ENCODE measurements at places on chromosomes 12 and 14.

GRCh38 chr12:46390881-46391280 is 18.3 kb upstream of the SLC38A2 start:
- no peak for DNase-seq

GRCh38 chr12:52873832-52874572 is 25.2 kb upstream of the KRT78 start:
- no peak for DNase-seq

DNA sequence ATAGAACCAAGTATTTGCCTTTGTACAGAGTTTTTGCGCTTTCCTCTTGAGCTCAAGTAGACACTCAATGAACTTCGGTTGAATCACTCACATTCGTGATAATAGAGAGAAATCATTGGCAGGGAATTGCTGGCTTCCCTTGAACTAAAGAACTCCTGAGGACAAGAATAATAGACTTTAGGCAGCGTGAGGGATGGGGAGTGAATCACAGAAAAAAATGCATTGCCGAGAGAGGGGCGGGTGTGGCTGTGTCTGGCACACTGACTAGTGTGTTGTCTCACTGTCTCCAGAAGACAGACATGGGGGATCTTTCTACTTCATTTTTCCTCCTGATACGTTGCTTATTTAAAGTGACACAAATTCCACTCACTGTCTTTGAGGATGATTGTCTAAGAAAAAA is 805.2 kb downstream of the BCL11B start:
- no peak for DNase-seq

- DNase-seq: no peak
These were observed 86.4 kb downstream of the CAPZA3 start for GRCh38 chr12:18824287-18824686.

GRCh38 chr12:54579258-54579657 is 9.2 kb downstream of the PPP1R1A start:
- DNase-seq: no peak

- no peak for DNase-seq
These were observed 24.3 kb downstream of the MAPK1IP1L start for GRCh38 chr14:55075628-55076175.

- peak; percentile 5 for DNase-seq
These were observed 43.6 kb upstream of the APPL2 start for GRCh38 chr12:105279460-105280056.

DNA sequence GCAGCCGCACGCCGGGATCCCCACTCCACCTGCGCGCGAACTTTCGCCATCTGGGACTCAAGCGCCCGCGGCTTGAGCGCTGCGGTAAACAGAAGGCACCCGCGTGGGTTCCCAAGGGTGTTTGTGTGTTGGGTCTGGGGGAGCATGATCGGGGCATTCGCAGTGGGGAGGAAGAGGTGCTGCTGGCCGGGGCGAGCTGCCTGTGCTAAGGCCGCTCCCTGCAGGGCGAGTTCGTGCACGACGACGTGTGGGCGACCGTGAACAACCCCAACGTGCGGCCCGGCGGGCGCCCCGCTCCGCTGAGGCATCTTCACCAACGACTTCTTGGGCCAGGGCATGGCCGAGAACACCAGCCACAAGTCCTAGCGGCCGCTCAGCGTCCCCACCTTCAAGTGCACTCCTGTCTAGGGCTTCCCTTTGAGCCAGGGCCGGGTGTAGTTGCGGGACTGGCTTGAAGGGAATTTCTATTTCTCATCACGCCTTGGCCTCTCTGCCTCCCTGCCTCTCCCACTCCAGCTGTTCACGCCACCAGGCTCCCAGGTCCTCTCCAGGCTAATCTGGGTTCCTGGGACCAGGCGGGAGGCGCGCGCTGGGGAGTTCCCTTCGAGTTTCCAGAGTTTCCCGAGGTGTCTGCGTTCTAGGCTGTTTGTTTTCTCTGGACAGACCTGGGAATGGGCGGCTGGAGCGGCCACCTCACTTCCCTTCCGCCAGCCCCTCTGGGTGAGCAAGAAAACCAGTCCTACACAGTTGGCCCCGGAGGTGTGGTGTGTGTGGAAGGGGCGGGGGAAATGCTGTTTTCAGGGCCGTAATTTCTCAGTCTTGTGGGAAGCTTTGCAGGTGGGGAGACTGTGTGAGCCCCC is 417.8 kb upstream of the TMTC1 start:
- DNase-seq: no peak

GRCh38 chr14:76948213-76948947 is 80.1 kb downstream of the IRF2BPL start:
- DNase-seq: no peak

- DNase-seq: no peak
These were observed 54.5 kb upstream of the MMP17 start for GRCh38 chr12:131773582-131774221.

- no peak for DNase-seq
These were observed 70.8 kb upstream of the GNG2 start for GRCh38 chr14:51789596-51789995.

- no peak for DNase-seq
These were observed 94.4 kb downstream of the BICD1 start for GRCh38 chr12:32201096-32201495.

DNA sequence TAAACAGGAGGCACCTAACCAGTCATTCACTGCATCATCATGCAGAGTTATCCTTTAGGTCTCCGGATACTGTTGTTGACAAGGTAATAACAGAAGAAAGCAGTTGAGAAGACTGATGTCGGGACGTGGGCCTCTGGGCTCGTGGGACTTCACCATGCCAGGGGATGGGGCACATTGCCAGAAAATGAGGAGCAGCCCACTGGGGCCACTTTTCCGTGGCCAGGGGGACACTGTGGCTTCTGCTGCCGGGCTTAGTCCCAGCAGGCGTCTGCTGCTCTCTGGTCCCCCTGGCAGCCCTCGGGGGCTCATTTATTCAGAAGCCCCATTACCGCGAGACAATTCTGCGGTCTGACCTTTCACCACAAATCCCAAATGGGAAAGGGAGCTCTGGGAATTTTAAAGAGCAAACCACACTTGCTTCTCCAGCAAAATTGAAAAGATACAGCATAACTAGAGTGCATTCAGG is 201.2 kb downstream of the DAD1 start:
- DNase-seq: no peak

DNA sequence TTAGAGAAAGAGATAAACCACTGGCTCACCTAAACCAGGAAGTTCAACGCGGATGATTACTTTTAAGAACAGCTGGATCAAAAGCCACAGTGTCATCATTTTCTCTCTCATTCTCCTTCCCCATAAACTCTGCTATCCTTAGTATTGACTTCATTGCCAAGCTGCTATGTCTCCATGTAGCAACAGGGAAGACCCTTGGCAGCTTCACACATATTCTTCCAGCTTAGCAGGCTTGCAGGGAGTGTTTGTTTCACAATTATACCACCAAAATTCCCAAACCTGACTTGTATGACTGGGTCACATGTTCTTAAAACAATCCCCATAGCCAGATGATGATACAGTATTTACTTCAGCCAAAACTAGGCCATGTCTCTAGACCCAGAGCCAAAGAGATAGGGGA is 235.5 kb downstream of the PAWR start:
- DNase-seq: no peak

DNA sequence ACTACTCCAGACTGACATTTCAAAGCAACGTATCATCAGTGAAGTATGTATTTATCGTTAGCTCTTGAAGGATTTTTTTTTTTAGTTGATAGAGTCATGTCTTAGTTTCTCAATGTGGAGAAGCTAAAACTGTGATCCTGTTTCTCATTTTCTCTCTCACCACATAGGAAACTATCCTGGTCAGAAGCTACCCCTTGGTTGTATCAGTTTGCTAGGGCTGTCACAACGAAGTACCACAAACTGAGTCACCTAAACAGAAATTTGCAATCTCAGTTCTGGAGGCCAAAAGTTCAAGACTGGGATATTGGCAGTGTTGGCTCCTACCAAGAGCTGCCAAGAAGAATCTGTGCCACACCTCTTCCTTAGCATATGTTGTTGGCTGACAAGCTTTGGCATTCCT is 369.1 kb downstream of the RGS6 start:
- no peak for DNase-seq

DNA sequence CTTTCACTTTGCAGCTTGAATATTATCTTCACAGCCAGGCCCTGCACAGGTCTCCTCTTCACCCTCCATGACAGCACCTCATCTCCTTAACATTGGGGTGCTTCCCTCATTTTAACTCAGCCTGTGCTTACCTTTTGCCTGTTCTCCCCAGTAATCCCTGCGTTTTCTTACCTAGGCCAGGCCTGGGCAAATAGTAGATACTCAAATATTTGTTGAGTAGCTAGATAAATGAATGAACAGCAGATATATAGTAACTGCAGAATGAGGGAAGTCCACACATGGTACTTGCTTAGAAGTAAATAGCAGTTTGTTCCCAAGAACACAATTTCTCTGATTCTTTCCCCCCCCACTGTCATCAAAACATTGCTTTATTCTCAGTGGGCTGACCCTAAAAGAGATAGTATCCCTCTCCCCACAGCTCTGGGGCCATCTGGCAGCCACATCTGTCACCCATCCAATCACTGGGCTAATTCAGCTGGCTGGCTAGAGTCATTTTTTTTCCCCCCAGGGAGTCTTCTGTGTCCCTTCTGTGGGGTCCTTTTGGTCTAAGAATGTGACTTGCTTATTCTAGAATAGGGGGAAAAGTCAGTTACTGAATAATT is 43.2 kb downstream of the APPL2 start:
- no peak for DNase-seq

- no peak for DNase-seq
These were observed 1196.9 kb downstream of the VRK1 start for GRCh38 chr14:97994020-97994531.

DNA sequence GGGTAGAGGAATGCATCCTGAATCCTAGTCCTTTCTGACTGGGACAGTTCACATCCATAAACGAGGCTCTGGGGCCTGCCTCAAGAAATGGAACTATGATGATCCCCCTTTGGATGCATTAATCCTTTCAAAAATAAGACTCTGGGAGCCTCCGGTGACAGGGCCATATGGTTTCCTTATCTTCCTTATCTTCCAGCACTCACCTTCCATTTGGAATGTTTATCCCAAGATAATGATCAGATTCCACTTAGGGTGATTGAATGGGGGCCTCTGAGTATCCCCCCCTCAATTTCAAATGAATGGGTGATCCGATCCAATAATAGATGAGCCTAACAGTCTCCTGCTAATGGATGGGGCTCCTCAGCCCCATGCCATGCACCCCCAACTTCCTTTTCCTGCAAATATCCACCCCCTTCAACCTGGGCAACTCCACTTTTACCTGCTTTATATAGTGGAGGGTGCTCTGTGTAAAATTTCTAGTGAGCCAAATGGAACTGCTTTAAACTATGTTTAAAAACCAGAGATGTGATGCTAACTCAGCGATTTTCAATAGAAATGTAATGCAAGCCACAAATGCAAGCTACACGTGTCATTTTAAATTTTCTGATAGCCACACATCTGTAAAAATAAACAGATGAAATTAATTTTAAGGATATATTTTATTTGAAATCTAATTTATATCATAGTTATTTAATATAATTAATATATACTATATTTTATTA is 157.8 kb downstream of the ZFP36L1 start:
- DNase-seq: no peak

DNA sequence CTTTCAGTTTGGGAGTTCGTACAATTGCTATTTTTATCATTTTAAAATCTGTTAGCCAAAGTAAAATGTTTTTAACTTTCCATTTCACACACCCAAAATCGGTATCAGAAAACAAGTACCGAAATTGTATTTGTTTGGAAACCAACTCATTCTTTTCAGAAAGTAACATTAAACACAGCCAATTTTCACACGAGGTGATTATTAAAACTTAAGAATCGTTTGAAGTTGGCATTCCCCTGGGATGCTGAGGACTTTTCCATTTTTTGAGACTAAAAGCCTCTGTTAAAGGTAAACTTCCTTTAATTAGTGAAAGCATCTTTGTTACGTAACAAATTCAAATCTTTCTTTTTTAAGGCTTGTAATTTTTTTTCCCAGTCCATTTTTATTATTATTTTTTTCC is 623.0 kb downstream of the VRK1 start:
- DNase-seq: no peak

DNA sequence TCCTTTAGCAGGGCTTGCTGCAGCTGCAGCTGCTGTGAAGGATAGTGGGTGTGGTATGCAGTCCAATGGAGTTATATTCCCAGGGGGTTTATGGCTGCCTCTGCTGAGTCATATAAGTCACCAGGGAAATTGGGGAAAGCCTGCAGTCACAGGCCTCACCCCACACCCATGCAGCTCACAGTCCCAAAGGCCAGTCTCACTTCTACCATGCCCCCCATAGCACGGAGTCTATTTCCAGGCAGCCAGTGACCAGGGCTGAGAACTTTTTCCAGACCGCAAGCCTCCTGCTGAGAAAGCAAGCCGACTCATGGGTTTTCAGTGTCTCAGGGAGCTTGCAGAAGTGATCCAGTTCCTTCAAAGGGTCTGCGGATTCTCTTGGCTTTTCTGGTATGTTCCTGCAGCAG is 322.4 kb upstream of the CLEC14A start:
- DNase-seq: no peak

GRCh38 chr12:1622406-1622805 is 6.6 kb upstream of the WNT5B start:
- no peak for DNase-seq

DNA sequence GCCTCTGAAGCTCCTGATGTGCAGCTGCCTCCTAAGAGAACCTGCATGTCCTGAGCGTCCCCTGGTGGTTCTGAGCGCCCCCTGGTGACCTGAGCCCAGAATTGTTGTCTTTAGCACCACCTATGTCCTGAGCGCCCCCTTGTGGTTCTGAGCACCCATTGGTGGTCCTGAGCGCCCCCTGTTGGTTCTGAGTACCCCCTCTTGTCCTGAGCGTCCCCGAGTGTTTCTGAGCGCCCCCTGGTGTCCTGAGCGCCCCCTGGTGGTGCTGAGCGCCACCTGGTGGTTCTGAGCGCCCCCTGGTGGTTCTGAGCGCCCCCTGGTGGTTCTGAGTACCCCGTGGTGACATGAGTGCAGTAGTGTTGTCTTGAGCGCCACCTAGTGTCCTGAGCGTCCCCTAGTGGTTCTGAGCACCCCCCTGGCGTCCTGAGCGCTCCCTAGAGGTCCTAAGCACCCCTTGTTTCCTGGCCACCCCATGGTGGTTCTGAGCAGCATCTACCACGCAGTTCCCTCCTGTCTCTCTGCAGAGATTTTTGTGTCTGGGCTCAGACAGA is 782.5 kb downstream of the TMEM121 start:
- DNase-seq: peak; percentile 20

DNA sequence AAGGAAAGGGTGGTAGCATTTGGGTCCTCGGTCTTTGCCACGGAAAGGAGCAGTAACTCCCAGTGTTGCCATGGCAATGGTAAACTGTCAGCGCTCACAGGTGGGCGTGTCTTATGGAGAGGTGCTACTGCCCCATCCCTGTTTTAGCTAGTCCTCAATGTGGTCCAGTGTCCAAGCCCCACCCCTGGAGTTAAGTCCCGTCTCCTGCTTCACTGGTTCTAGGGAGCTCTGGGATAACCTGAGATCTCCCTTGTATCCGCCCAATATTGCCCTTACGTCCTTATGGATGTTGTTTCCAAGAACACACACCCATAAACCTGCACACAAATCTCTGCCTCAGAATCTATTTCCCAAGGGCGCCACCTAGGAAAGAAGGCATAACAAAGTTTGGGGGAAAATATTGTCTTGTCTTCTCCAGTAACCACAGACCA is 64.2 kb downstream of the SPRING1 start:
- DNase-seq: no peak
